ENCODE measurements at places on chromosomes 16 and 17. TPM values are rescaled to one million over a fixed set of nuclear protein-coding genes. Genes with fewer than 3 reads are reported as not detected.

Gene PRR11
- total RNA-seq: 1.8 TPM

Gene TBC1D3E
- total RNA-seq: not detected

Gene ARHGAP44
- 0.10 TPM for total RNA-seq

Gene ABCA5
- 13.6 TPM for total RNA-seq

Gene CDRT4
- total RNA-seq: 0.54 TPM

Gene CTRB2
- total RNA-seq: 10.3 TPM

Gene TBX21
- total RNA-seq: 101 TPM

Gene EFNB3
- total RNA-seq: not detected

DNA sequence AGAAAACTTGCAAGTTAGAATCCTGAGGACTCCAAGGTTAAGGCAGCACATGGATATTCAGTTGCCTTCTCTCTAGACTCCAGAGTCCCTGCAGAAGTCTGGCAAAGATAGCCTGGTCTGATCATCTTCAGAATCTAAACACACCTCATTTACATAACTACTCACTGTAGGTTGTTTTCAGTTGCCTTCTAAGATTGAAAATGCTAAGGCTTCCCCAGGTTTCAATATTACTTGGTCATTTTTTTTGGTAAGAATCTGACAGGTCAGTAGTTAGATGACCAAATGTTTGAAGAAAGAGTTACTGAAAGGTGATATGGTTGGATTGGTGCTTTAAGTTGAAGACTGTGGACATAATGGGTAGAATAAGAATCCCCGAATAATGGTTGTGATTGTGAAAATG, 205.4 kb upstream of the KCNJ16 start:
- no peak for DNase-seq

DNA sequence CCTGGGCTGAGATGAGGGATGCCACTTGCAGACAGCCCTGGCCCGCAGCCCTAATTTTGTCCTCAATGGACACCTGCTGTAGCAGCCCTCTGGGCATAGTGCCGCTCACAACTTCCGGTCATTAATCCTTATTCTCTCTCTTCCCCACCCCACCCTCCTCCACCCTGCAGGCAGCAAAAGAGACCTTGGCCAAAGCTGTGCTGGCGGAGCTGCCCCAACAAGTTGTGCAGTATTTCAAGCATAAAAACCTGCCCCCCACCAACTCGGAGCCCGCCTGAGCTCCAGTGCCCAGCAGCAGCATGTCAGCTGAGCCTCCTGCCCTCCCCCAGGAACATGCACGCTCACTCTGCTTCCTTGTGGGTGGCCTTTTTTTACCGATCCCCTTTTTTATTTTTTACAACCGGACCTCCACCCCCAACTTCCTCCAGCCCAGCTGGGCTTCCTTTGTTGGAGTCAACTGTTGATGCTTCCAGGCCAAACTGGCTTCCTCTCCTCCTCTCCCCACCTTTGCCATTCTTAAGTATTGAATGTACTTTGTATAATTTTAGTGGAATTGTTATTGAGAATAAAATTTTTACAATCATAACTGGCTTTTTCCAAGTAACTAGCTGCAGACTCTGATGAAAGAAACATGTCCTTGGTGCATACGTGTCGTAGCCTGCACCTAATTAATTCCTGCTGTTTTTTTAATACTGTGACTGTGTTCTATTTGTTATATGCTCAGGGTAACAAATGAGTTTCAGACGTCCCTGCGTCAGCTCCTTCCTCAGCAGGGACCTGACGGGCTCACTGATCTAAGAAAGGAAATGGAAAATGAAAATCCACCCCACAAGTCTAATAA, 38.2 kb downstream of the PSME3IP1 start:
- no peak for DNase-seq

- DNase-seq: no peak
Observed at GRCh38 chr16:67928147-67928546, 3.5 kb downstream of the CTRL start.

GRCh38 chr16:54873071-54873470, 57.6 kb upstream of the IRX5 start:
- DNase-seq: no peak

DNA sequence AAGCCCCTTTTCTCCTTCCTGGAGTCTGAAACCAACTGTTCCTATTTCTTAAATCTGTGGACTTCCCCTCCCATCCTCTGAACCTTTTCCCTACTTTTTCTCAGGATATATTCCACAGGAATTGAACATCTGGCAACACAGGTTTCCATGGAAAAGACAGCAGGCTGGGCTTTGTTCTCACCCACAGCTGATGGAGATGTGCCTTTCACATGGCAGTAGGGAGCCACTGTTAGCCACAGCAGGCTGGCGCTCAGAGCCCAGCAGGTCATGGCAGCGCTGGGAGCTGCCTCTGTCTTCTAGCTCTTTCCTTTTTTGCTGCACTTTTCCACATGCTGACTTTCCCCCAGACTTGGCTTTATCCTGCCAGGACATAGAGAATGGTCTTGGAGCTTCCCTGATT, 116.4 kb upstream of the NLRP1 start:
- no peak for DNase-seq

GRCh38 chr16:85897382-85897781, 1.6 kb upstream of the IRF8 start:
- no peak for DNase-seq

DNA sequence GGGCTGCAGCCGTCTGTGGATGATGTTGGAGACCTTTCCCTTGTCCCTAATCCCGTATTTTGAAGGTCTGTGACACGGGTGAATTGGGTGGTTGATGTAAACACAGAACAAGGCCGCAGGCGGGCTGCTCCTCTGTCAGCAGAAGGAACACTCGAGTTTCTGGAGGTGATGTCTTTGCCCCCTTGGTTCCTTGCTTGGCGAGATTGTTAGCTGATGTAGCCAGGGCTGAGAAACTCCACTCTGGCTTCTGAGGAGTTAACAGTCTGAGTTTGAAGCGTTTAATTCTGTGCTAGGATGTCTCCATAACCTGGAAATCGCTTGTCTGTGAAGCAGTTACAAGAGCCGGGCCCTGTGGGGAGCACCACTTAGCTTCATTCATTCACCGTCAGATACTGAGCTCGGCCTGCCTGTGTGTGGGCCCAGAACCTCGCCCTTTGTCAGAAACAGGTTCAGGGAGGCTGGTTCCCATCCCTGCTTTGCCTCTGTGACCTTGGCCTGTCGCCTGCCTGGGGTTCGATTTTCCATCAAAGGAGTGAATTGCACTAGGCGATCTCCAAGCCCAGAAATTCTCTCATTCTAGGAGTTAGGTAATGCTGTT, 1.3 kb downstream of the MAPK8IP3 start:
- DNase-seq: no peak

DNA sequence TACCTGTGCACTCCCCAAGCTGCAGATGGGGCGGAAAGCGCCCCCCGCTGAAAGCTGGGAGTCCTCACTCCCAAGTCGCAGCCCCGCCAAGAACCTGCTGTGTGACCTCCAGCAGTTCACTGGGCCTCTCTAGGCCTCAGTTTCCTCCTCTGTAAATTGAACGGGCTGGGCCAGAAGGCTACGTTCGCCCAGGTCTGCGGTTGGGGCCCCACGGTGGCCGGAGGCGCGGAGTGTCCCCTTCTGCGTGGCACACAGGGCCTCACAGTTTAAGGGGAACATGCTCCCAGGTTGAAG, 628 bp downstream of the GALK1 start:
- no peak for DNase-seq

DNA sequence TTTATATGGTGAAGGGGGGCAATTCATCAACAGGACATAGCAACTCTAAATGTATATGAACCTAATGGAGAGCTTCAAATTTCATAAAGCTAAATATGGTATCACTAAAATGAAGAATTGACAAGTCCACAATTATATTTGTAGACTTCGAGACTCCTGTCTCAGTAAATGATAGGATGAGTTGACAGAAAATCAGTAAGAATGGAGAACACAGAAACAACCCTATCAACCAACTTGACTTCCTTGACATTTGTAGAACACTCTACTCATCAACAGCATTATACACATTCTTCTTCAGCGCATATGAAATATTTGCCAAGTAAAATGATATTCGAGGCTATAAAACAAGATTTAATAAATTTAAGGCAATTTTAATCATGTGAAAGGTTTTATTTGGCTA, 322.9 kb upstream of the MAF start:
- DNase-seq: no peak

- no peak for DNase-seq
Observed at GRCh38 chr17:40032322-40033320, 17.4 kb downstream of the CSF3 start.

DNA sequence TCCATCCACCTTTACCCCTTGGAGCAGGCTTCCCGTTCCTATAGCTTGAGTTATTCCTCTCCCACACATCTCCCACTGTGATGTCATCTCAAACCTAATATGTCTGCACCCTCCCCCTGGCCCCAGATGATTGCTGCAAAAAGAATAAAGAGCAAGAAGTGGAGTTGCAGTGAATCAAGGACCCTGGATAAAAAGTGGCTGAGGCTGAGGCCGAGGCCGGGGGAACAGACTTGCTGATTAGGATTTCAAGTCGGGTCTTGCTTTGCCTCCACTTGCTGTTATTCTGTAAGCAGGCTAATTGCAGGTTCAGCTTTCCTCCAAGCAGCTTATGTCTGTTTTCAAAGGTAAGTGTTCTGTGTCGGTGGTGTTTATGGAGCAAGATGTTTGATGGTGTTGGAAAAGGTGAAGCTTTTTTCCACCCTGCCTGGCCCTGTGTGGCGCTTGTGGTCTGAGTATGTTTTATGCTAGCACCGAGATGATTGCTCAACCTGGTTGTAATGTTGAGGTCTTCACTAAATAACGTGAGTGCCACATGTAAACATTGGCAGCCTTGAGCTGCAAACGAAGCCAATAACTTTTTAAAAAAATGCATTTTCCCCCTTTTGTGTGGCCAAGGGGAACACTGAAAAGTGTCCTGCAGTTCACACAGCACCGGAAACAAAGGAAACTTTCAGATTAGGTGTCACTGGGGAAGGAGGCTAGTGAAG, 15.4 kb downstream of the HS3ST3B1 start:
- no peak for DNase-seq

GRCh38 chr16:12064291-12064690, 87.8 kb downstream of the SNX29 start:
- DNase-seq: no peak

DNA sequence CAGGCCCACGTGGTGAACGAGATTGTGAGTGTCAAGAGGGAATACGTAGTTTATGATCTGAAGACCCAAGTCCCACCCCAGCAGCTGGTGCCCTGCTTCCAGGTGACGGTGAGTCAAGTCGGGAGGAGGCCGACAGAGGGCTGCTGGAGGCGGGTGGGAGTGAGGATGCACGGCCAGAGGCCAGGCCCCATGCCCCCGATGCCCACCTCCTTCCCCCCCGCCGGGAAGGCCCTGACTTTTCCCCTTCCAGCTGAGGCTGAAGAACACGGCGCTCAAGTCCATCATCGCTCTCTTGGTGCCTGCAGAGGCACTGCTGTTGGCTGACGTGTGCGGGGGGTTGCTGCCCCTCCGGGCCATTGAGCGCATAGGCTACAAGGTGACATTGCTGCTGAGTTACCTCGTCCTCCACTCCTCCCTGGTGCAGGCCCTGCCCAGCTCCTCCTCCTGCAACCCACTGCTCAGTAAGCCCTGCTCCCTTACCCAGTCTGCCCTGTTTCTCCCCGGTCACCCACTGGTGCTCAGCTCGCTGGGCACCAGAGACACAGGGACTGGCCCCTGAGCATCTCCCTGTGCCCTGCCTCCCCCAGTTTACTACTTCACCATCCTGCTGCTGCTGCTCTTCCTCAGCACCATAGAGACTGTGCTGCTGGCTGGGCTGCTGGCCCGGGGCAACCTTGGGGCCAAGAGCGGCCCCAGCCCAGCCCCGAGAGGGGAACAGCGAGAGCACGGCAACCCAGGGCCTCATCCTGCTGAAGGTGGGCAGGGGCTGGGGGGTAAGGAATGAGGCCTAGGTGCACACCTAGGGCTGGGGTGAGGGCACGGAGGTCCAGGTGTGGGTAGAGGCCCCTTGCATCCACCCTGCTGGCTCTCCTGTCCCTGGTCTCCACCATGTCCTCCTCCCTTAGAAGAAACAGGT, 2.6 kb downstream of the ZACN start:
- DNase-seq: no peak

- DNase-seq: no peak
Observed at GRCh38 chr16:60642956-60643355, 1393.3 kb downstream of the CDH8 start.

- no peak for DNase-seq
Observed at GRCh38 chr17:43463241-43463640, 20.5 kb upstream of the DHX8 start.

GRCh38 chr16:13795131-13795530, 124.8 kb upstream of the ERCC4 start:
- DNase-seq: no peak

GRCh38 chr16:57727610-57728009, 8.0 kb upstream of the KATNB1 start:
- no peak for DNase-seq

- DNase-seq: no peak
Observed at GRCh38 chr16:64280317-64280716, 841.5 kb downstream of the CDH11 start.
